ENCODE measurements at places on chromosomes 2 and 18. TPM values are rescaled to one million over a fixed set of nuclear protein-coding genes. Genes with fewer than 3 reads are reported as not detected.

GRCh38 chr2:82964341-82964740 is 1494.7 kb downstream of the SUCLG1 start:
- H3K36me3 ChIP-seq: no peaks in the 10 kb centered on the region
- H3K27me3 ChIP-seq: no peaks in the 10 kb centered on the region
- H3K4me1 ChIP-seq: no peaks in the 10 kb centered on the region

DNA sequence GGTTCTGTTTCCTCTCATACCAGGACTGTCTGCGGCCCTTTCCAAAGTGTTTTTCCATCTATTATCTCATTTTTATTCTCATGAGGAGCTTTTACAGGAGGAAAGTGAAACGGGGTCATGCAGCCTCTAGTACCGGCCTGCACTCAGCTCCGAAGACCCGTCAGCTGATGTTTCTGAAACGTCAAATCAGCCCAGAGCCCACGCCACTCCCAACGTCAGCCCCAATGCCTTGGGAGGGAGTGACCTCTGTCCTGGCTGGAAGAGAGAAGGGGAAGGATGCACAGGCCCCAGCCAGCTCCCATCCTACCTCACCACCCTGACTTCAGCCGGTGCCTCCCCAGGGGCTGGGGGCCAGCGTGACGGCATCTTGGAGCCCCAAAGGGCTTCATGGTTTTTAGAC is 58.5 kb downstream of the ADCY3 start:
- no peak overlapping the region for H3K27ac ChIP-seq
- no peaks in the 10 kb centered on the region for H3K4me1 ChIP-seq
- no peaks in the 10 kb centered on the region for H3K27me3 ChIP-seq

GRCh38 chr2:120480346-120480902 is 134.5 kb downstream of the INHBB start:
- no peak overlapping the region for H3K27ac ChIP-seq
- peaks cover 13% of the 10 kb centered on the region for H3K4me1 ChIP-seq
- no peak overlapping the region for H3K4me3 ChIP-seq
- no peak for DNase-seq
- H3K27me3 ChIP-seq: no peaks in the 10 kb centered on the region

GRCh38 chr2:170740660-170741059 is 25.5 kb downstream of the SP5 start:
- DNase-seq: no peak
- no peaks in the 10 kb centered on the region for H3K27me3 ChIP-seq
- H3K27ac ChIP-seq: no peak overlapping the region
- H3K36me3 ChIP-seq: no peaks in the 10 kb centered on the region
- peaks cover 28% of the 10 kb centered on the region for H3K4me1 ChIP-seq
- no peak overlapping the region for H3K4me3 ChIP-seq

GRCh38 chr2:218395090-218395444 is 4.6 kb upstream of the CTDSP1 start:
- DNase-seq: no peak
- H3K36me3 ChIP-seq: no peaks in the 10 kb centered on the region
- no peak overlapping the region for H3K4me3 ChIP-seq
- H3K27me3 ChIP-seq: no peaks in the 10 kb centered on the region

FSHR gene
- total RNA-seq: not detected

SCYGR6 gene
- total RNA-seq: not detected

Measured in PC-3 (cell line).